Stimulated activated CD4-positive, alpha-beta T cell treated with anti-CD3 and anti-CD28 coated beads, TNF-alpha, amount 100 ng/mL, for 4 hours (primary cell): ENCODE measurements at places on chromosomes 7 and 10.

DNA sequence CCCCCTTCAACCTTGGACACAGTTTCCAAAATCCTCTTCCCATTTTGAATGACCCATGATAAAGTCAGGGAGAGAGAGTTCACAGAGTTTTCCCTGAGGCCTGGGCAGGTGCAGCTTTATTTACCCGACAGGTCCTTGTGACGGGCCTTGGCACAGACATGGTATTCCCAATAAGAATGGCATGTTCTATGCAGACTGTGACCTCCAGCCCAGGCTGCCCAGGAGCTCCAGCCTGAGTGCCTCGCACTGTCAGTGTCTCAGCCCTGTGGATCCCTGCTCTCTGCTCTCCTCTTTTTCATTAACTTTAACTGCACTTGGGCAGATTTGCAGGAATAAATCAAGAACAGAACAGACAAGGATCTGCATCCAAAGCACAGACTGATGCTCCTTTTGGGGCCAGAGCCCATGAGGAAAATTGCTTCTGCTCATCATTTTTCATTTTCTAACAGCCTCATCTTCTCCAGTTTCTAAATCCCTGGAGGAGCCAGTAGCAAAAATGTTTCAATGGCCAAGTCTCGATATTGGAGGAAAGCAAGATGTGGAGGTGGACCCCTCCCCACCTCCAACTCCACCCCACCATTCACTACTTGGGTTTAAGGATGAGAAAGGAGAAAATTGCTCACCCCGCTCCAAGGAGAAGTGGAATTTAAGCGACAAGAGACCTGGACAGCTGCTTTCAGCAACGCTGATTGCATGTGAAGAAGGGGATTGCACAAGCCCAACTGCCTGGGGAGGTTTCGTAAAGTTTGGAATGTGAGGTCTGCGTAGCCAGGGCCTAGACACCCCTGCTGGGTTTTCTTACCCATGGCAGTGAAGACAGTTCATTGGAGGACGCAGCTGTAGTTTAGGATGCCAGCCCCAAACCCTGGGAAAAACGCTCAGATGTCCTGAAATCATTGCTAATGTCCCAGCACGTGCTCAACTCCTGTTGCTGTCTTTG, 225.9 kb downstream of the WDR11 start:
- DNase-seq: no peak

- DNase-seq: no peak
These were observed 252.9 kb downstream of the MAD1L1 start for GRCh38 chr7:1979591-1980560.

DNA sequence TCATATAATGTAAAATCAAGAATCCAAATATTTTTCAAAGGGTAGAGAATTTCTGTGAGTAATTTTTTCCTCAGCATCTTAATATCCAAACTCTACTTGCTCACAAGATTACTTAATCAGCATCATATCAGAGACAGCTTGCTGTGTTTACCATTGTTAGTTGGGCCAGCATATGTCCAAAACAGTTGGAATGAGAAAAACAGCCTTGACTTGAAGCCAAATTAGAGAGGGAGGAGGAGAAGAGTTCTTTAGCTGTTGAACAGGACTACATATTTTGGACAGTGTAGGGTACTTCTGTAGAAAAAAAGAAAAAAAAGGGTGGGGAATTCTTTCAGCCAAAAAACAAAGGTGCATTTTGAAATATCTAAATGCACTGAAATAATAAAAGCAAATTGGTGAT, 69.8 kb downstream of the HDAC9 start:
- DNase-seq: no peak

DNA sequence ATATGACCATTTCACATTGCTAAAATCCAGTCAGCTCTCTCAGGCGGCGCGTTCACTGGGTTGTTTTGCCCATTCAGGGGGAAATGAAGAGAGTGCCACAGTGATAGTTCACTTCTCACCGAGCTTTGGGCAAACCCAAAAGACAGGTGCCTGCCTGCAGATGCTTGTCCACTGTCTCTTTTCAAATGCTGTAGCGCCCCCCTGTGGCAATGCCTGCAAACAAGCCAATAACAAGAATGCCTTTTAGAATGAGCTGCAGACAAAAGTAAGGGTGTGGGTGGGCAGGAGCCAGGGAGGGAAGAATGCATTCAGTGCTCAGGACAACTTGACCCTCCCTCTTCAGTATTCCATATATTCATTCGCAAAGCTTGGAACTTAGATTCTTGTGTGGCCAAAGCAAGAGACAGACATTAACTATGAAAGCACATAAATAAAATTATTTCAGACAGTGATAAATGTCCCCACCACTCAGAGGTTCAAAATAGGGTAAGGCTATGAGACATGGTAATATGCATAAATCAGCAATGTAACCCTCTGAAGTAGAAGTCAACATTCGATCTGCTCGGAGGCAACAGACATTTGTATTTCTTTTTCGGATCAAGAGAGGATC, 86.9 kb downstream of the JAZF1 start:
- DNase-seq: peak; percentile 29

- no peak for DNase-seq
These were observed 1259.7 kb downstream of the TYW1 start for GRCh38 chr7:68256295-68256694.

- DNase-seq: no peak
These were observed 462.9 kb upstream of the ZMIZ1 start for GRCh38 chr10:78605800-78606350.

DNA sequence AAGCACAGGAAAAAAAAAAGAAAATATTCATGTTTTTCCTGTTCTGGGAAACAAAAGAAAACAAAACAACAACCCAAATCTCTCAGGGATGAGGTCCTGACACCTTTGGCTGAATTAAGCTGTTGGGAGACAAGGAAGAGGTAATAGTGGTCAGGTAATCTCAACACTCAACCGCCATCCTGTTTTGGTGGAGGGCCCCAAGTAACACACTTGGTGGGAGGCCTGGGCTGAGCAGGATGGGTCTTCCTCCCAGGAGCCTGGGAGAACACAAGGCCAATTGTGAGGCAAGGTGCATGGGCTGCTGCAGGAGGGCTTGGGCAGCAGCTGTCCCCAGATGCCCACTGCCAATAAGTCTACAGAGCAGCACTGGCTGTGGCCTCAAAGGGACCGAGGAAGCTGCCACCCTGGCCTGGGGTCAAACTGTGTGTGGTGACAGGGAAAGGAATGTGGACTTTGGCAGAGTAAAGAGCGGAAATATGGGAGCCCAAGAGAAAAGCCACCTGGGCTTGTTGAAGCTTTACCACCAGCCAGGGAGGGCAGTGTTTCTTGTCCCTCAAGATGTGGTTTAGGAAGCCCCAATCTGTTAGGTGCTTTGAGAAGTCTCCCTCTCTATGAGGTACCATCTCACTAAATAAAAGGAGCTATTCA, 93.5 kb upstream of the SLC25A13 start:
- DNase-seq: no peak

DNA sequence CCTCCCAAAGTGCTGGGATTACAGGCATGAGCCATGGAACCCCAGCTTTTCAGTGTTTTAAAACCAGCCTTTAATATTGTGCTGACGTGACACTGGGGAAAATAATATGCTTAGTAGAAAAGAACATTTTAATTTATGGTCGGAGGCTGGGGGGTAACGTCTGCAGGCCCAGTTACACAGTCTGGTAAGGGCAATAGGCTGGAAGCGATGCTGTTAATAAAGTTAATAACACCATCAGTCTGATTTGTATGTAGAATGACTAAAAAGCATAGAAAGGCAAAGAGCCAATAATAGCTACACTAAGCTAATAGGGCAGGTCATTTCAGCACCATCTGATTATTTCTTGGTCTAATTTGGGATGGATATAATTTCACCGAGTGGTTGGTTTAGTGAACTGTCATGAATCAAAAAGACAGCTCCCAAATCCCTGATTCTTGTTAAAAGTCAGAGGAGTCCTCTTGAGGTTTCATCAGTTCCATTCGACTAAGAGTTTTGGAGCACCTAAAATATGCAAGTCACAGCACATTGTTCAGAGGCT, 192.9 kb downstream of the CAMK1D start:
- DNase-seq: no peak

DNA sequence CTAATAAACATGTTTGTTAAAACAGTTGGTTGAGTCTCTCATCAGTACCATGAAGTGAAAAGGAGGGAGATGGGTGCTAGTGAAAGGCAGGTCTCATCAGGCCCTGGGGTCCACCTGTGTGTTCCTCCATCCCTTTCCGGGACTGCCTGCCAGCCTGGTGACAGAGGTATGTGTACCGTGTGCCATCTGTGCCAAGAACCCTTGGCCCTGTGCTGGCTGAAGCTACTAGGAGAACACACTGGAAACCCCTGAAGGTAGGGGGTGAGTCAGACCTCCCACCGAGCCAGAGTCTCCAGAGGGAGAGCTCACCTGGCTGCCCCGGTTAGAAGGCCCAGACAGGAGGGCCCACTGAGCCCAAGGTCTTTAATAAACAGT, 2.3 kb downstream of the DDIT4 start:
- DNase-seq: no peak

DNA sequence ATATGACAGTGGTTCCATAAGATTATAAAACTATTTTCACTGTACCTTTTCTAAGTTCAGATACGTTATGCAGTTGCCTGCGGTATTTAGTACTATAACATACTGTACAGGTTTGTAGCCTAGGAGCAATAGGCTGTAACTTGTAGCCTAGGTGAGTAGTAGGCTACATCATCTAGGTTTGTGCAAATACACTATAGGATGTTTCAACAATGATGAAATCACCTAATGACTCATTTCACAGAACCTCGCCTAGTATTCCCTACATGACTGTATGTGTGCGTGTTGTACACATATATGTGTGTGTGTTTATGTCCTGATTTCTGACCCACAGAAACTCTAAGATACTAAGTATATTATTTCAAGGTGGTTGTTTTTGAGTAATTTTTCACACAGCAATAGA, 139.0 kb downstream of the HERPUD2 start:
- no peak for DNase-seq

GRCh38 chr10:21976739-21977138, 26.8 kb downstream of the DNAJC1 start:
- no peak for DNase-seq

GRCh38 chr10:10587744-10588393, 429.8 kb upstream of the CELF2 start:
- DNase-seq: no peak

DNA sequence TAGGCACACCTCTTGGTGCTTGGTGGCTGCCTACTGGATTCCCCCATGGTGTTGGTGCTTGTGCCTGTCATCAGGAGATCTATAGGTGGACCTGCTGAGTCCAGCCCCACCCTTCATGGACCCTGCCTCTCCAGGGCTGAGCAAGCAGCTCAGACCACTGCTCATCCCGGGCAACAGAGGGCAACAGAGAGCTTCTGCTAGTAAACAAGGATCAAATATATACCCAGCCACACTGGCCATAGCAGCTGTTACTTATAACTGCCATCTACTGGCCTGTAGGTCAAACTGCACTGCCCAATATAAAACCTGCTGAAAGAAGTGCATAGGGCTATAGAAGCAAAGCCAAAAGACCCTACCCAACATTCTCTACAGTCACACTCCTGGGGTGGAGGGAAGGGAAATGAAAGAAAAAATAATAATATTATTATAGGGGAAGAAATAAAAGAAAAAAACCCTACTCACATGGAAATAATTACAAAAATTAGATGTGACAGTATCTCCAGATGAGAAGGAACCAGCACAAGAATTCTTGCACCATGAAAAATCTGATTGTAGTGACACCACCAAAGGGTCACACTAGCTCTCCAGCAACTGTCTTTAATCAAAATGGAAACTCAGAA, 54.9 kb upstream of the ZNF800 start:
- DNase-seq: peak; percentile 13

DNA sequence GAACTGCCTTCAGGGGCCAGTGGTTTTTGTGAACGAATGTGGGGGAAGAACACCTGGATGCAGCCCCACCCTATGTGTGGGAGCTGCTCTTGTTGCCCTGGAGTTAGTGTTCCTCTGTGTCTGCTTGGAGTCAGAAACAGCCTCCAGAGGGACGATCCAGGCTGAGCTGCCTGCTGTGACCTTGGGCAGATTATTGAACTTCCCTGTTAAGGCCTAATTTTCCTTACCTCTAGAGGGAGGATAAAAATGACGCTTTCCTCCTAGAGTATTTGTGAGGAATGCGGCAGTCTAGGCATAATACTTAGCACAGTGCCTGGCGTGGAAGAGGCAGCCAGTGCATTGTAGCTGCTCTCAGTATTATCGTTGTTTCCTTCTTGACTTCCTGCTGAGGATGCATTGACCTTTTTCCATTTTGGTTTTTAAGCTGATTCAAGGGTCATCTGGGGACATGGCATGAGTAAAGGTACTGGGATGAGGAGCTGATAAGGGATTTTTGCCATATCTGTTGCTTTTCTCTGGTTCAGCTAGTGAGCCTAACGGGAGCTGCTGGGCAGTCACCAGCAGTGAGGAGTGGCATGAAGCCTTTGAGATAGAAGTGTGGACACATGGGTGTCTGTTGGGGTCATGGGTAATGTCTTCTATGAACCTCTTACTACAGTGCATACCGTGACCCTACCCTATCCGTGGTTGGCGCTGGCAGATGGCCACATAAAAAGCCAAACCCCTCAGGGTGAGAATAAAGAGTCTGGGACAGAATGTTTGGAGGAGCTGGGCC, 6.4 kb downstream of the ZFYVE27 start:
- DNase-seq: no peak

DNA sequence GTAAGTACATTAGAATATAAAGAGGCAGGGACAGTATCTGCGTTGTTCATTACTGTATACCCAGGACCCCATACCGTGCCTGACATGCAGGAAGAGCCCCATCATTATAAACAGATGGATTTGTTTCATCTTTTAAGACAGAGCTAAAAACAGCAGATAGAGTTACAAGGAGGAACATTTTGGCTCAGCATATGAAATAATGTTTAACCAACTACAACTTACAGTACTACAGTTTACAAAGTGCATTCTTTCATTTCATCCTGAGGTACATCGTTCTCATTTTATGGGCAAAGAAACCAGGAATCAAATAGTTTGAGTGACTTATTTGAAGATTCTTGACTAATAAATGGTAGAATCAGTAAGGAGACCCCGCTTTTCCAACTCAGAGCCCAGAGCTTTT, 38.1 kb upstream of the AGBL3 start:
- DNase-seq: no peak

- DNase-seq: peak; percentile 61
These were observed 169.4 kb downstream of the ARHGAP12 start for GRCh38 chr10:31759124-31759798.
